ENCODE measurements at places on chromosomes 6 and 20.
A peak's percentile ranks its signal among the peaks of the same experiment; 100 is the strongest.

DNA sequence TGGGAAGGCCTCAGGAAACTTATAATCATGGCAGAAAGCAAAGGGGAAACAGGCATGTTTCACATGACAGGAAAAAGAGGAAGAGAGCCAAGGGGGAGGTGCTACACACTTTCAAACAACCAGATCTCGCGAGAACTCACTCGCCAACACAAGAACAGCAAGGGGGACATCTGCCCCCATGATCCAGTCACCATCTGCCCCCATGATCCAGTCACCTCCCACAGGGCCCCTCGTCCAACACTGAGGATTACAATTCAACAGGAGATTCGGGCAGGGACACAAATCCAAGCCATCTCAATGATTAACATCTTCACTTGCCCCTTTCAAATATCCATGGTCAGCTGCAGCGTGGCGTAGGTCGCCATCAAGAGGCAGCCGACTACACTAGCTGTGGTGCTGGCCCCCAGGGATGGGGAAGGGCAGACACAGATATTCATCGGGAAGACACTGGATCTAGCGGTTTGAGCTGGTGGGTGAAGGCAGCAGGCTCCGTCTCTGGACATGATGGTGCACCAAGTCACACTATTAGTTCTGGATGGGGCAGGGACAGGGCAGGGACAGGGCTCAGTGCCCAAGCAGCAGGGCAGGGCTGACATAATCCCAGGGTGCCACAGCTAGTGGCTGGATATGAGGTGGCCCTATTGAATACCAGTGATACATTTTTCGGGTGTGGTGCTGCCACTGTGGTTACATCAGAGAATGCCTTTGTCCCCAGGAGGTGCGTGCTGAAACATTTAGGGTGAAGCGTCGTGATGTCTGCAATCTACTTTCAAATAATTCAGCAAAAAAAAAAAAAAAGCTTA lies 31.6 kb downstream of the TUBB2B start:
- DNase-seq: peak; percentile 8

- peak; percentile 55 for DNase-seq
Measured at GRCh38 chr6:125789576-125790357, 993 bp upstream of the NCOA7 start.

- no peak for DNase-seq
Measured at GRCh38 chr6:9087470-9087869, 652.1 kb upstream of the SLC35B3 start.

DNA sequence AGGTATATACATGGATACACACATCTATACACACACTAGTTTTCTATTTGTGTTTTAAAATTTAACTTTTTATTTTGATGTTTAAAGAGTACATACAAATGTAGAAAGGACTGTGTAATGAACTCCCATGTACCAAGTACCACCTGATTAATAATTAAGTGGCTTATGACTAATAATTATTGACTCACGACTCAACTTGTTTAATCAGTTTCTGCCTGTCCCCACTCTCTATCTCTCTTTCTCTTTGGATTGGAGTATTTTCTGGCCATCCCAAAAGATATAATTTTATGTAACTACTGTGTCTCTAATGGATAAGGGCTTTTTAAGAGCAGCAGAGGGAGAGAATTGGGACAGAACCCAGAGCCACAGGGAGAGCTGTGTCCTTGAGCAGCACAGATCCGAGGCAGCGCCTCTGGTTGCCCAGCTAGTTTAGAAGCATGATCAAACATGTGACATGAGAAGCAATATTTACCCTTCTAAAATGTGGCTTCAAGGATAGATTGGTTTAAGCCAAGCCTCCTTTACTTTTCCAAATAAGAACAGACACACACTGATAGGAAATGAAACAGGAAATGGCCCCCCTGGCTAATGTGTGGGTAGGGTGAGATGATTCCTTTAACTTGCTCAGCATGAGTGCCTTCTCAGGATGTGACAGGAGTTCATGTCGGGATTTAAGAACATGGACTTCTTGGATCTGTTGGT lies 81.0 kb downstream of the ERMARD start:
- no peak for DNase-seq

GRCh38 chr6:131602781-131603312 lies 25.2 kb downstream of the MED23 start:
- no peak for DNase-seq

DNA sequence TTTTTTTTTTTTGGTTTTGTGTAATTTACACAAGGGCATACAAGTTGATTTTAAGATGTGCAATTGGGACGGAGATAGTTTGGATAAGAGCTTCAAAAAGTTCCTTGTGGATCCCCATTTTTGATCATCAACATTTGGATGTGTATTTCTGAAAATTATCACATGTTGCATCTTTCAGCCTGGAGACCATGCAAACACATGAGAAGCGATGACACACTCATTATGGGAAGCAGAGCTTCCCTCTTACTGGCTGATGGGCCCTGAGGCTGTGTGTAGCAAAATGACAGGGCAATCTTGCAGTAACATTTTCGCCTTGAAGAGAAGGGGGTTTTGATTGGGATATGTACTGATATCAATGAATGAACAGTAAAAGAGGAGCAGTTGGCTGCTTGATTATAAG lies 22.0 kb upstream of the RIPK1 start:
- DNase-seq: no peak

GRCh38 chr6:106125925-106126435 lies 39.8 kb downstream of the PRDM1 start:
- no peak for DNase-seq

DNA sequence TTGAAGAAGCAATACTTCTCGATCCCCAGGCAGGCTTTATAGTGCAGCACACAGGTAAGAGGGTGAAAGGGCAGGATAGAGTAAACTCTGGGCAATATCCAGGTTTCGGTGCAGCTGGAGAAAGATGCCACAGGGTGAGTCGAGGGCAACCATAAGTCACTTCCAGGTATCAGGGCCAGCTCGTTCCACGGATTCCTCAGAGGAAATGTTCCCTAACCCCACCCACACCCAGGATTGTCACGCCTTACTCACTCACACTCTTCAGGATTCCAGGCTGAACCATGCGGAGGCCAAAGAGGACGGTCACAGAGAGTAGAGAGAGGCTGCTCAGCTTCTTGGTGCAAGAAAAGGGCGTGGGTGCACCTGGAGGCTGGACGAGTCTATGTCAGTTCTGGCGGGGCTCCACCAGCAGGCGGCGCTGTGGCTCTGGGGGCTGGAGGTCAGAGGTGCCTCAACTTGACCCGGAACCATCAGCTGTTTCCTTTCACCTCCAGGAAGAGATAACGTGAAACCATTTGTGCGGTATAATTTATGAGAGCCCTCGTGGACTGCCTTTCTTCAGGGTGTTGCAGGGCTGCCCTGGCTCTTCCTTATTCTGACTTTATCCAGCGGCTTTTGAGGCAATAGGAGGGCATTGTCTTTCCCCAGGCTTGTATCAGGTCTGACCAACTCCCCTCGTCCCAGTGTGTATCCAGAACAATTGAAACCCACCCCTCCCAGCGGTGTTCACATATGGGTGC lies 14.5 kb upstream of the WFDC12 start:
- DNase-seq: peak; percentile 3

DNA sequence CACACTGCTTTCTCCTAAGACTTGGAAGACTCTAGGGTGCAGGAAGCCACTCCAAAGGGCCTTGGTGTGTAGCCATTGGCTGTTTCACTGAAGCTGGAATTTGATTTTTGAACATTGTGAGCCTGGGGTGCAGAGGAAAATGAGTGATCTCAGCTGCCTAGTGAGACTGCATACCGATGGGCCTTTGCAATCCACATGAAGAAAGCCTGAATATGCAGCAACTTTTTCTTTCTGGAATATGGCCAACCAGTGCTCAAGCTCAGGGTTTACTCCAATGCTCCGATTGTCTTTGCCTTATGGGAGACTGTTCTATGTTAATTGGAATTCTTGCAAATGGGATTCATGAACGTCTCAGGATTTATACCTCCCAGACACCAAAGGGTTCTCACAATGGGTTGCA lies 242.6 kb downstream of the DOK5 start:
- DNase-seq: no peak

DNA sequence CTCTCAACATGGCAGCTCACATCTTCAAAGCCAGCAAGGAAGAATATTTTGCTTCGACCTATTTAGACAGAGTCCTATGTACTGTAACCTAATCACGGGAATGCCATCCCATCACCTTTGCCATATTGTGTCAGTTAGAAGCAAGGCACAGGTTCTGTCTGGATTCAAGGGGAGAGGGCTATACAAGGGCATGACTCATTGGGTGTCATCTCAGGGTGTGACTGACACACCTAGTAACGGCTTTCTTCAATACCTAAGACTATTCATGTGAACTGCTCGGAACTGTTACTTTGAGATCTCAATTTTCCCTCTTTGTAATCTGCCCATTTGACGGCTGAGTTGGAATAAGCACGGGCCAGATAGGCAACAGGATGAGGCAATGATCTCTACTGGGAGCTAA lies 135.6 kb upstream of the HDGFL1 start:
- DNase-seq: no peak

DNA sequence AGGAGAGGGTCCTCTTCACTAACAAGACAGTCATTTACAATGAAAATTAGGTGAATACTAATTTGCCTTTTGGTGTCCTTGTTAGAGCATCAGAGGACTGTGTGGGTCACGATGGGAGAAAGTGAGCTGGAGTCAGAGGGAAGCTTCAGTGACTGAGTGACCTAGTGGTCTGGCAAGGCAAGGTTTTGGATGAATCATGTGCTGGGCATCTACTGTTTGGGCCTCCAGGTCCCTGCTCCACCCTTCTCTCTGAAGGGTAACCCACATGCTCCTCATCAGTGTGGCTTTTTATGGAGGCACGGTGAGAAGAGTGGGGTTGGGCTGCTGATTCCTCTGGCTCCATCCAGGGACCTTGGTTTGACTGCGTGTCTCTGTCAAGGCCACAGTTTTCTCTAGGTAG lies 60.5 kb upstream of the EXOC2 start:
- DNase-seq: no peak

DNA sequence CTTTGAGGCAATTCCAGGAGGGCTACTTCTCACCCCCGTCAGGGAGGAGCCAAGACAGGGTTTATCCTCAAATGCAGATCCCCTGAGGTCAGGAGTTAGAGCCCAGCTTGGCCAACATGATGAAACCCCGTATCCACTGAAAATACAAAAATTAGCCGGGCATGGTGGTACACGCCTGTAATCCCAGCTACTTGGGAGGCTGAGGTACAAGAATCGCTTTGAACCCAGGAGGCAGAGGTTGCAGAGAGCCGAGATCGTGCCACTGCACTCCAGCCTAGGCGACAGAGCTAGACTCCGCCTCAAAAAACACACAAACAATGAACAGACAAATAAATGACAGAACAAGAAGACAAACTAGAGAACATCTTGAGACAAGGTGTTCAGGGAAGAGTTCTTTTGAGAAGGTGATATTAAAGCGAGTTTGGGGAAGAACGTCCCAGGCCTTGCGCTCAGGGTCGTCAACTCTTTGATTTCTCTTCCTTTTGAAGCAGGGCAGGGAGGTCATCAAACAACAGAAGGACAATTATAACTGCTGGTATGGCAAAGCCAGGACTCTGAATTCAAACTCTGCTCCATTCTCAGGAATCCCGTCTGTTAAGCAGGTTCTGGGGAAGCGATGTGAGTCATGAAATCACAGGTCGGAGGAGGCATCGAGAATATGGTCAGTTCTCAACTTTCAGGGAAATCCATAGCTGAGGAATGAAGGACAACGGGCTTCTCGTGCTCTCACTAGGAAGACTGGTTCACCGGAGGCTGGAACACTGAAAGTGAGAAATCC lies 1.4 kb upstream of the RALY start:
- DNase-seq: no peak

- no peak for DNase-seq
Measured at GRCh38 chr6:156654919-156655918, 122.0 kb upstream of the ARID1B start.

DNA sequence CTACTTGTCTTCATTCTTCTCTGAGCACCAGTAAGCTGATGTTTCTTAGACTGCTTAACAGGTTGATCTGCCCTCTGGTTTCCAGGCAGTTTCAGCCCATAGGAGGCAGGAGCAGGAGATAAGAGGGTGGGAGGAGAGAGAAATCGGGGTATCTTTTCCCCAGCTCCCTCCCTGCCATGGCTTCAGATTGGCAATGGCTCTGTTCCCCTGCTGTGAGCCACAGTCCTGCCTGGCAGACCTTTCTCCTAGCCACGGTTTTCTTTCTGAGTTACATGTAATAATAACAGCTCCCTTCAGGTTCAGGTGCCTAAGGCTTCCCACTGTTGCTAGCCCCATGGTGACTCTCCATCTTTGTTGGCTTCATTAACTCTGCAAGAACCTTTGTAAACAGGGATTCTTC lies 115.3 kb downstream of the CD83 start:
- DNase-seq: no peak

GRCh38 chr6:123808556-123808955 lies 4.9 kb downstream of the NKAIN2 start:
- DNase-seq: no peak

DNA sequence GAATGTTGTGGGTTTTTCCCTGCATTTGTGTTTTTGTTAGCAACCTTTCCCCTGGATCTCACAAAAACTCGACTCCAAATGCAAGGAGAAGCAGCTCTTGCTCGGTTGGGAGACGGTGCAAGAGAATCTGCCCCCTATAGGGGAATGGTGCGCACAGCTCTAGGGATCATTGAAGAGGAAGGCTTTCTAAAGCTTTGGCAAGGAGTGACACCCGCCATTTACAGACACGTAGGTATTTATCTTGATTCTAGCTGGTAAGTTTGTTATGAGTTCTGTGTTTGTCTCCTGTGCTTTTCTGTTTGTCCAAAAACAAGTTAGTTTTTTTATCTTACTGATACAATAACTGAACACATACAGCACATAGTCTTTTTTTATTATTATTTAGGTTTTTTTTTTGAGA lies 3.0 kb downstream of the SLC25A27 start:
- DNase-seq: peak; percentile 25

- peak; percentile 3 for DNase-seq
Measured at GRCh38 chr20:22312744-22313346, 271.5 kb downstream of the FOXA2 start.

- DNase-seq: no peak
Measured at GRCh38 chr6:128763599-128764300, 119.2 kb upstream of the LAMA2 start.

GRCh38 chr6:20647585-20647984 lies 113.3 kb downstream of the CDKAL1 start:
- no peak for DNase-seq

DNA sequence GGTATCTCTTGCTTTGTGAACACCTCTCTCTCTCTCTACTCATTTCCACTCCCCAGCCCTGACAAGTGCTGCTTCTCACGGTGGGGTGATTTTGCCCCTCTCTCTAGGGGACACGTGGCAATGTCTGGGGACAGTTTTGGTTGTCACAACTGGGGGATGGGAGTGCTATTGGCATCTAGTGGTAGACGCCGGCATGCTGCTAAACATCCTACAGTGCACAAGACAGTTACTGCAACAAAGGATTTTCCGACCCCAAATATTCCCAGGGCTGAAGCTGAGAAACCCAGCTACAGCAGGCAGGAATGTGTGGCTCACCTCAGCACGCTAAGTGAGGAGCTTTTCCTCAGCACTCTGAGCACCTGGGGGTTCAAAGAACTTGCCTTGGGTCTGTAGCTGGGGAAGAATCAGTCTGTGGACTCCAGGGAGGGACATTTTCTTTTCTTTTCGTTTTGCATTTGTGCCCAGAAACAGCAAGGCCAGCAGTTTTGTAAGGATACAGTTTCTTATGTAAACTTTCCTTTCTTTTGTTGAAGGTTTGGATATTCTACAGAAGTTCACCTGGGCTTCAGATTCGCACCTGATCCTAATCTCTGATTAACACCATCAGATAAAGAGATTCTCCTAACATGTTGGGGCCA lies 246.9 kb upstream of the ZFP64 start:
- no peak for DNase-seq

Data from Kasumi-1 (cell line).